Brain (organoid and tissue), 16 donors: ENCODE measurements at places on chromosomes 11 and 22. TPM values are rescaled to one million over a fixed set of nuclear protein-coding genes. Genes with fewer than 3 reads are reported as not detected.

DNAJB7 gene
- not detected for polyA plus RNA-seq

- DNase-seq = no peak
Measured at GRCh38 chr11:119335091-119335654, 846 bp downstream of the RNF26 start.

GRCh38 chr11:111797145-111797581 is 31.0 kb upstream of the PPP2R1B start:
- DNase-seq = no peak

DNA sequence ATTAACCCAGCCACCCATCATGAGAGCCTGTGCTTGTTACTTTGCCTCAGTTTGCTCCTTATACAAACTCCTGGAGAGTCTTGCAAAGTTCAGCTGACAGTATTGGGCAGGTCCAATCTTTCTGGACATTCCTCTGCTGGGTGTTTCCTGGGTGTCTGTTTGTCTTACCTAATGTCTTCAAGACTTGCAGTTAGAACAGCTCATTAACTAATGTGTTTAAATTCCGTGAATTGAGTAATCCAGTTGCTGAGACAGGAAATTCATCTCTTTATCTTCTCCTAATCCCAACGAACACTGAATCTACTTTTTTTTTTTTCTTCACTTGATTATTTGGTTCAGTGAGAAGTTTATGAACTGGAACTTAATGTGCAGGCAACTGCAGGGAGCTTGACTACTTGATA is 20.6 kb downstream of the BCO2 start:
- no peak for DNase-seq

TECTA gene
- polyA plus RNA-seq = 1.1 TPM

CCDC73 gene
- polyA plus RNA-seq = not detected

FAM111B gene
- polyA plus RNA-seq = 4.8 TPM

ANKK1 gene
- 0.12 TPM for polyA plus RNA-seq

EHF gene
- polyA plus RNA-seq = 0.22 TPM
